ENCODE measurements at places on chromosomes 4 and X. TPM values are rescaled to one million over a fixed set of nuclear protein-coding genes. Genes with fewer than 3 reads are reported as not detected.

Gene KLHL8
- 5.9 TPM for total RNA-seq

DNA sequence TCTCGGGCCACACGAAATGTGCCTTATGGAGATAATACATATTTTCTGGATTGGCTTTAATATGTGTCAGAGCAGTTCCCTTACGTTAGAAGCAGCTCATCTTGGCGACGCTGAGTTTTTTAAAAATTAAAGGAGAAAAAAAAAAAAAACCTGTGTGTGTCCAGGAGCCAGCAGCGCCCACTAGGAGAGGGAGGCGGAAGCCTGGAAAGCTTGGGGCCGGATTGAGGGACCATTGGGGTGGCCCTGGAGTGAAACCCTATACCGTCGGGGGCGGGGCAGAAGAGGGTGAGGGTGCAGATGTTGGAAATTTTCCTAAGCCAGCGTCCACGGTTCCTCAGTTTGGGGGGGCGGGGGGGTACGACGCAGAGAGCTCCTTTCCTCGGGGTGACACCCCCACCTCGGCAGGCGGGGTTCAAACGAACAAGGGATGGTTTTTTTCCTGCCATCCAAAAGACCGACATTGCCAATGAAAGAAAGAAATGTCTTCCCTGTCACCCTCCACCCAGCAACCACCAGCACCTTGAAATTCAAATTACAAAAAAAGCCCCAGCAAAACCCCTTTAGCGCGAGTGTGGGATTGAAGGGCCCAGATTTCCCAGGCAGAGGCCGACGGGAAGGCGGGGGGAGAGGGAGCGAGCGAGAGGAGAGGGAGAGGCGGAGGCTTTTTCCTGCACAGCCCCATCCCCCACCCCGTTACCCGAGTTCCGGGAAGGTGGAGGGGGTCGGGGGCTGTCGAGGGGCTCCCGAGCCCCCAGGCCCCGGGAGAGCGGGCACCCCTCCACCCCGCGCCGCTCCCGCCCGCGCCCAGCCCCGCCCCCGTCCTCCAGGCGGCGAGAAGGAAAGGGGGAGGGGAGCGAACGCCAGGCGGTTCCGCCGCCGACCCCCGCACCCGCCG lies 859 bp downstream of the SMARCA1 start:
- DNase-seq, result peak; percentile 75

- no peak for DNase-seq
Measured at GRCh38 chr4:84220990-84221389, 278.1 kb downstream of the NKX6-1 start.

- DNase-seq, result no peak
Measured at GRCh38 chrX:10174051-10174450, 17.3 kb downstream of the CLCN4 start.

DNA sequence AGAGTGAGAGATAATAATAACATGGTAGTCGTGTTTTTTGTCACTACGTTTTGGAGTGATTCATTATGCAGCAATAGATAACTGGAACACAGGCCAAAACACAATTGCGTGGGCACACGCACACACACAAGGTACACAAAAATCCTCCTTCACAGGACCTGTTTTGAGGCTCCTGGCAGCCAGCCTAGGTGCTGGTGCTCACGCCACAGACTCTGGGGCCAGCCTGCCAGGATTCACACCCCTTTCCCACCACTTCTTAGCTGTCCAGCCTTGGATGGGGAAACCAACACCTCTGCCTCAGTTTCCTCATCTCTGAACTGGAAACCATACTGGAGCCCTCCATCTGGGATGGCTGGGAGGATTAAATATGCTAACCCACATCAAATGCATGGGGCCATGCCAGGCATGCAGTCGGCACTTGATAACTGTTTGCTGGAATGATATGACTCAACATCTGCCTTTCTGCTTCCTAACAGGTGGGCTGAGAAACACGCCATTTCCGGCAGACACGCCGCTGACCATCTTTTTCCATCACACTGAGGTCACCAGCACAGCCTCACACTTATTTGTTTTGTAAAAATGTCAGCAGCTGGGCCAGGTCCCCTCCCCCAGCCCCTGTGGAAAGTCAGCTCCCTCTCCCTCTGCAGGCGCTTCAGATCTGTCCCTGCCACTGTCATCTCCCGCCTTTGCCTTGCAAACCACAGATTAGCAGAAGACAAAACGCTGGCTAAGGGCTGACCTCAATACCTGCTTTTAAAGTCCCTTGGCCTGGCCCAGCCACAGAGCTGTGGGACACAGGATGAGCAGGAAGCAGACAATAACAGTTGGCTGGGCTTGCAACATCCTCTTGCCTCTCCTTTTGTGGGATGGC lies 237.5 kb downstream of the BCOR start:
- peak; percentile 95 for DNase-seq

All from RPMI7951 (cell line).